ENCODE measurements at places on chromosomes 6 and 20.

DNA sequence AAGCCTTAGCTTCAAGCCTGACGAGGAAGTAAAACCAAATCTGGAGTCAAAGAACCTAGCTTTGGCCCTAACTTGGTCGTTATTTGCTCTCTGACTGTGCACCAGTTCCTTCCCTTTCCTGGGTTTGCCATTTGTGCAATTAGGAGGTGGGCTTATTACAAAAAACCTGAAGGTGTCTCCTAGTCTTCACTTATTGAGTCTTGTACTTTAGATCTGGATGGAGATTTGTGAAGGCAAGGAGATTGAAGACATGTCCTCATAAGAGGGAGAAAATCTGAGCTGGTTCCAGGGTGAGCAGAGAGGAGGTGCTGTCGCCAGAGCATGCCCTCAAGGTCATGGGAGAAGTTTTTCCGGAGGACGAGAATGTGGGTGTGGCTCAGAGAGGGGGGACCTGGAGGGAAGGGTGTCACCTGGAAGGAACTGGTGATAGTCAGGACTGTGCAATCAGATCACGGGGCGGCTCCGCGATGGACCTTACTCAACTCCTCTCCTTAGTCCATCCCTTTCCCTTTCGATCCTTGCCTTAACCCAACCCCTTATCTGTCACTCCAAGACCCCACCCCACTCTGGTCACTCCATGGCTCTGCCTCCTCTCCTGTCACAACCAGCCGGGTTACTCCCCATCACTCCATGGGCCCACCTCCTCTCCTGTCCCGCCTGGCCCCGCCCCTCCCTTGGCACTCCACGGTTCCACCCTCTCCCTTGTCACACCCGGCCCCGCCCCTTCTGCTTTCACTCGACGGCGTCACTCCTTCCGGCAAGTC is 588 bp upstream of the ACSS2 start:
- no peak for DNase-seq

DNA sequence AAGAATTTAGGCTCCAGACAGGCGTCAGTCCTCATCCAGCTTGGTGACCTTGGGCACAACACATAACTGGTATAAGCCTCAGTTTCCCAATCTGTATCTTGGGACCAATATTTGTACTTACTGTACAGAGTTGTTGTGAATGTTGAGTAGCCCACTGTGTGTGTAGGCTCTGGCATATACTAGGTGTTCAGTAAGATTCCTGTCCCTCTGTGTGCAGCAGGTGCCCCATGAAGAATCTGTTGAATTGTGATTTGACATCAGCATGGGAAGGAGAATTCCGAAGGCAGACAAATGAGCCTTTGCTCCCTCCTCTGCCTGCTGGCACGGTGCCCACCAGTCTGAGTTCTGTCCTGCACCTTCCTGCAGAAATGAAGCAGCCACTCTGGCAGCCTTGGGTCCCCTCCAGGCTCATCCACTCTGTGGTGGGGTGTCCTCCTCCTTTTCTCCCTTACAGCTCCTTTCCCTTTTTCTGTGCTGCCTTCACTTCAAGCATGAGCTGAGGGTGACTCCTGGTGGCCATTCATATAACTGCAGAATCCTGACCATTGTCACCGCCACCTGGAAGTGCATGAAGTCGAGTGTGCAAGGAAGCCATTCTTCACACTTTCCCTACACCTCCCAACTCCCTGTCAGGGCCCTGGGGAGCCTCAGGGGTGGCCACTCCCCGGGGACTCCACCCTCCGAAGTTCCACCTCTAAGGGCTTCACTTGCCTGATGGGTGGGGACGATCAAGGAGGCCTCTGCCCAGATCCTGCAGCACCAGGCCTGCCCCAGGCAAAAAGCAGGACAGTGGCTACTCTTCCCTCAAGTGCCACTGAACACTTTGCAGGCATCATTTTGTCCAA is 48.2 kb downstream of the MRPL14 start:
- DNase-seq = peak; percentile 31

GRCh38 chr6:87641065-87641692 is 51.2 kb downstream of the ORC3 start:
- DNase-seq = no peak

- DNase-seq = no peak
Observed at GRCh38 chr6:163906006-163906710, 491.6 kb downstream of the QKI start.

DNA sequence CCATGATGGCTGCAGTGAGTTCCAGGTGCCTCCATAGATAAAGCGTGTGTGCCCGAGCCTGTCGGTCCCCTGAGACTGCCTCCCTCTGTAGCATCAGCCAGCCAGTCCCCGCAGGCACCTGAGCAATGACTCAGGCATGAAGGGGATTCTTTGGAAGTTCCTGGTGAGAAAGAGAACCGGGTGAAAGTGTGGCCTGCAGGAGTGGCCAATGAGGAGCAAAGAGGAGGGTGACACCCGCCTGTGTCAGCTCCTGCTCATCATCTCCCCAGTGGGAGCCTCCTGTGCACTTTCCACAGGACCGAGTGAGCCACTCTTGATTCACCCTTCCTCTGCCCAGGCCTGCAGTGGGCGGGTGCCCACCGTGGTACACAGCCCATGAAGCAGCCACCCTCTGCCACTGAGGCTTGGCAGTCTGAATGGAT is 71.2 kb upstream of the PTPN1 start:
- no peak for DNase-seq

DNA sequence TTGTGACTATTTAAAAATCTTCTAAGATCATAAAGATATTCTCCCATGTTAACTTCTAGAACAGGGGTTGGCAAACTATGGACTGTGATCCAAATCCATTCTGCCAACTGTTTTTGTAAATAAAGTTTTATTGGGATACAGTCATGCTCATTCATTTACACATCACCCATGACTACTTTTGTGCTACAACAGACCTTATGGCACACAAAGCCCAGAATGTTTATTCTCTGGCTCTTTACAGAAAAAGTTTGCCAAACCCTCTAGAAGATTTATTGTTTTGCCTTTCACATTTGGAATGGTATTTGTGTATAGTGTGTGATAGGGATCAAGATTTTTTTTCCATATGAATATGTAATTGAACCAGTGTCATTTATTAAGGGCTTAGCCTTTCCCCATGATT is 341.7 kb downstream of the CD83 start:
- DNase-seq = no peak

GRCh38 chr20:52230409-52230808 is 38.8 kb upstream of the ZFP64 start:
- DNase-seq = no peak

DNA sequence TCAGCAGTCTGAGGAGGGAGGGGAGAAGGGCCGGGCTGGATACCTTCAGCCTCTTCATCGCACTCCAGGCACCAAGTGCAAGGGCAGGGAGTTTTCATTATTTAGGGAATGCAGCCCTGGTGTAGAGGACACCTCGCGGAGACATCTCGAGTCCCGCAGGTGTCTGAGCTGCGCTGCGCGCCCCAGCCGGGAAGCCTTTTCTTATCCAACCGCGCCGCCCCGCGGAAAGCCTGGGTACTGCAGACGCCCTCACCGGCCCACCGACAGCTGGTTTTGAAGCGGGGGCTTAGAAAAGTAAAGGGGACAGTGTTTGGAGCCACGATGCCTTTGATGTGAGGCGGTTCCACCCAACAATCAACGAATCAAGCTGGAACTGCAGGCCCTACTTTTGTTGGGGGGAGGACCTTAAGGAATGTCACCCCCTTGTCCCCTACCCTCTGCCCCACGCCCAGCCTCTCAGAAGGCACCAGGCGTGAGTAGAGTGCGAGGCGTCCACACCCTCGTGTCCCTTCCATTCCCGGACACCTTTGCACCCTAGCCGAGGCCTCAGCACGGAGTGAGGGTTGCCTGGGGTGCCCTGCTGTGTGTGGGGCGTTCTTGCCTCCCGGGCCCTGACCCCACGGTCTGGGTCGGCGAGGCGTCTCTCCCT is 8.6 kb downstream of the NKX2-2 start:
- peak; percentile 54 for DNase-seq

DNA sequence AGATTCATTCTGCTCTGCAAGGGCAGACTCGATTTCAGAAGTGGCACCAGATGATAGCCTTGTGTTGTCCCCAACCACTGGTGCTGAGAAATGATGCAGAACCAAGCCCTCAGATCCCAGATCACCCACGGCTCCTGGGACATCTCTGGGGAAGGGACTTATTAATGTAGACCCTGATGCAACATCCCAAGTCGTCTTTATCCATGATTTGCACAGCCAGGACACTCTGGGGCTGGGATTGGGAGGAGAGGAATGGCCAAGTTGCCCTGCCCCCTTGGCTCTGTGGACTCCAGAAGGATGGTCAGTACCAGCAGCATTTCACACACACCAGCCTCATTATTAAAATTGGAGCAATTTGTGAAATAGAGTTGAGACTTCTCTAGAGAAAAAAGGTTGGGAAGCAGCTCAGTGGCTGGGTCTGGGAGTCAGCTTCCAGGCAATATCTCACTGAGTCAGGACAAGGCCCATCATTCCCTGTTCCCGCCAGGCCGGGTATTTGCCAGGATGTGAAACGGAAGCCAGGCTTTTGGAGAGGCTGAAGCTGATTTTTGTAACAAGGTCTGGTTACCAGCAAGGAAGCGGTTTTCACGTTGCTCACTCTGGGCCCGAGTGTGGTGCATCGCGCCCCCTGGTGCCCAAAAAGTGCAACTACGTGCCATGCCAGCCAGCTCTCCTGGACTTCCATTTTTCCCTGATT is 67.4 kb downstream of the ZBTB2 start:
- DNase-seq = peak; percentile 44
